GM23248 (cell line): ENCODE measurements at places on chromosomes 1 and 21.

DNA sequence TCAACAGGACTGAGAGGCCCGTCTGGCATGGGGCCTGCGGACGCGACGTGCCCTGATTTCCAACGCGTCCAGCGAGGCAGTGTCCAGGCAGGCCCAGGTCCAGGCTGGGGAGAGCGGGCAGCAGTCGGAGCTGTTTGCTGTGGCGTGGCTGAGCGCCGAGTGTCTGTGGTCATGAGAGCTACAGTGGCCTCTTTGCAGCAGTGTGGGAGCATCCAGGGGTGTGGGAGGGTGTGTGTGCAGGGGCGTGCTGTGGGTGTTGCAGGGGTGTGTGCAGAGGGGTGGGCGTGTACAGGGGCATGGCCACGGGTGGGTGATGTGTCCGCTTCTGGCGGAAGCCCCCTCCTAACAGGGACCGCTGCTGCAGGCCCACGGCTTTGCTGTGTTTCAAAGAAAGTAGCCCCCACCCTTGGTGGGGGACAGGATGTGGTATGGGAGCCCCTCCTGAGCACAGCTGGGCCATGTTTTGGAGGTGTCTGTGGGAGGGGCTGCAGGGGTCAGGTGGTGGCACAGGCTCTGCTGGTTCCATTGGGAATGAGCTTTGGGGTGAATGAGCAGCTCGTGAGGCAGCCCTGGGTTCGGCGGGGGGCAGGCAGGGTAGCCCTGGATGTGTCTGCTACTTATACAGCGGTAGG, 17.7 kb downstream of the PLCH2 start:
- DNase-seq, result no peak

GRCh38 chr21:23026878-23027277, 2028.7 kb downstream of the NCAM2 start:
- no peak for DNase-seq

GRCh38 chr1:228940926-228941325, 205.6 kb downstream of the RHOU start:
- DNase-seq, result no peak

- no peak for DNase-seq
These were observed 595 bp downstream of the EXOC8 start for GRCh38 chr1:231337043-231337471.

DNA sequence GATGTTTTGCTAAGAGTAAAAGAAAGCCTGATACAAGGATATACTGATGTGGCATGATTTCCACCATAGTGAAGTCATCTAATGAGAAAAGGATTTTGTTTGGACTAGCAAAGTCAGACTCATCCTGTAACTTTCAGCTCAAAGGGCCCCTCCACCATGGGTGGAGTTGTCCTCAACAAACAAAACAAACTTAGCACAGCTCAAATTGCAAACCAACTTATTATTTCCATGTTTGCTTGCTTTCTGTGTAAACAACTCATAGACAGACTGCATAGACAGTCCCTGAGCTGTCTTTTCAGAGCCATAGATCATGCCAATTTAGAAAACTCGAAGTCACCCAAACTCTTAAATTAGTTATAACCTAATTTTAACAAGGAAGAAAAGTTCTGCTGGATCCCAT, 69.4 kb upstream of the VAV3 start:
- peak; percentile 50 for DNase-seq

DNA sequence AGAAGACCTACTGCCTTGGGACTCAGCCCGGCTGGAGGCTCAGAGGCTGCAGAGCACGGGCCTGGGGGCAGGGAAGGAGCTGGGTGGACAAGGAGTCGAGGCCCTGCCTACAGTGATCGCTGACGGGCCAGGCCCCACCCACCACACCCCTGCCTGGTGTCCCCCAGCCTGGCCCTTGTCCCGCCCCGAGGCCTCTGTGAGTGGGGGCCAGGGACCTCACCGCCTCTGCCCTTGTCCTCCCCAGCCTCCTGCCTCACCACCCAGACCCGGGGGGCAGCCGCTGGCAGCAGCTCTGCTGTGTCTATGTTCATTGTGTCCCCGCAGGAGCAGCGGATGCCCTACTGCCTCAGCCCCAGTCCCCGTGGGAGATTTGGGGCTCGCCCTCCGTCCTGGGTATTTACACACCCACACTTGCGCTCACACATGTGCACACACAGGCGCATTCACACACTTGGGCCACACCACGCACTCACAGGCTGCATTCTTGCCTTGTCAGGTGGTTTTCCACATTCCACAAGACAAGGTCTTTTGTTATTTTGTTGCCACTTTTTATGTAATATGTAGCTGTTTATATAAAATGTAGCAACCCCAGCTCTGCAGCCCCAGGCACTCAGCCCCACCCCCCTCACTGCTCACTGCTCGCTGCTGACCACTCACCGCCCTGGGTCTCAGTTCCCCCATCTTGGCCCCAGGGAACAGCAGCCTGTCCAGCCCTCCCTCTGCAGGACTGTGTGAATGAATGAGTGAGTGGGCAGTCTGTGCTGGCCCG, 7.3 kb downstream of the PFKL start:
- no peak for DNase-seq

DNA sequence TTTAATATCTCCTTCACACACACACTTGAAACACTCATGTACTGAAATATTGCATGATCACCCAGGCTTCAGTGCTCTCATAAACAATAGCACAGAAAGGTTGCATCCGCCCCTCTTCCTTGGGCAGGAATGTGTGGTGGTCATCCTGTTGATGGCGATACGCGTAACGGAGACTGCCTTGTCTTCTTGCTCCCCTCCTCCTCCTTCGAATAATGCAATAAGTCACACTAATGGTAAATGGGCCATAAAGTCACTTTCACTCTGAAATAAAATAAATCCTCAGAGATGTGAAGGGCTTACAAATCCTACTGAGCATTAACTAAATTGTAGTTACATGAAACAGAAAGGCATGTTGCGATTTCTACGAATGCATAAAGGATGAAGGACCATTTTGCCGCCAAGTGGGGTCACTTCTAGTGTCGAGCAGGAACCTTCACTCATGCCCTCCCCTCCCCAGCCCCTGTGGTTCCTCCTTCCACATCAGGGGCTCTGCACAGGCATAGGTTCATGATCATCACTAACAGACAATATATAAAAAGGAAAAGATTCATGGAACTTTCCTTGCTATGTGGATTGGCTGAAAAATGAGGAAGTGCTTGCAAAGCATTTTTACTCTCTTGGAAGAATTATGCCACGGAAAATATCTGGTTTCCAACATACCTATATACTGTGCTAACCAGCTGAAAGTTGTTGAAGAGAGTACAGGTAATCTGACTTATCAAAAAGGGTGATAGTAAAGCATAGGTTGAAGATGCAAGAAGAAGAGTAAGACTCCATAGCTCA, 1.2 kb upstream of the PGBD5 start:
- DNase-seq, result no peak

DNA sequence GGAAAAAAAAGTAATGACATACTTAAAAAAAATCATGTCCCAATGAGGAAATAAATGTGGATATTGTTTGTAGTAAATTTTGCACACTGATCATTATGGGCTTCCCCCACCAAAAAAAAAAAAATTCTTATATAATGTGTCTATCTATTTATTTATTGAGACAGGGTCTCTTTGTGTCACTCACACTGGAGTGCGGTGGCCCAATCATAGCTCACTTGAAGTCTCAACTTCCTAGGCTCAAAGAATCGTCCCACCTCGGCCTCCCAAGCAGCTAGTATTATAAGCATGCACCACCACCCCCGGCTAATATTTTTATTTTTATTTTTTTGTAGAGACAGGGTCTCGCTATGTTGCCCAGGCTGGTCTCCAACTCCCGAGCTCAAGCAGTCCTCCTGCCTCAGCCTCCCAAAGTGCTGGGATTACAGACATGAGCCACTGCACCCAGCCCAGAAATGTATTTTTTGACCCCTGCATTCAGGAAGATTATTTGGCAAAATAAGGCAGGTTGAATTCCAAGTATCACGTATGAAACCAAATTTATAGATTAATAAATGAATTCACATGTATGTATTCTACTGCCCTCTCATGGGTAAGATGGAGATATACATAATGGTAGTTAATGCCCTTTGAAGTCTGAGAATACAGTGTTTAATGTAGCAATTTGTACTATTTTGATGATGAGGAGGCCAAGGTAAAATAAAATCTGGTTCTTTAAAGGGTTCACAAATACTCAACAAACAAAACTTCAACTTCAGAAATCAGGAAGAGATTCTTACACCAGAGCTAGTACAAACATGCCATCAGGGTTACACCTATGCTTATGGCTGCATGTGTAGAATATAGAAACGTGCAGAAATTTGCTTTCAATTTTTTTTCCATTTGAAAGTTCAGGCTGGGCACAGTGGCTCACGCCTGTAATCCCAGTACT, 1.4 kb upstream of the DENND2C start:
- peak; percentile 61 for DNase-seq

- no peak for DNase-seq
These were observed 1.2 kb downstream of the OR2T1 start for GRCh38 chr1:248404024-248404423.

DNA sequence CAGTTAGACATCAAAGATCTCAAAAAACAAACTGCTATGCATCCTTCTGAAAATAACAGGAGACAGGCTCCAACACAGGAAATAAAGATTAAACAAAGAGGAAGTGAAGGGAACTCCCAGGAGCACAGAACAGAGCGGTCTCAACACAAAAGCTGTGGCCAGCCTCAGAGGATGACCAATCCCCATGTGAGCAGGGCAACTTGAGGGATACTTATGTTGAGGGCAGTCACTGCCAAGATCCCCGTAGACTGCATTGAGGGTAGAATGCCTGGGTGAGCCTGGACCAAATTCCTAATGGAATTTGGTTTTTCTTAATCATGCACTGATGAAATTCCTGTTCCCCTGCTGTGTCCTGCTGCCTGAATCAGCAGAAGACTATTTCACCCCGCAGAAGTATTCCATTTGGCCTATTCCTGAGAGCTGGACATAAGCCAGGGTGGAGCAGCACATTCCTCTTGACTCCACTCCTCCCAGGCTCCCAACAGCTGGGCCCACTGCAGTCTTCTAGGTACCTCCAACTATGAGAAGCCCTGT, 49.0 kb downstream of the JAK1 start:
- peak; percentile 96 for DNase-seq

DNA sequence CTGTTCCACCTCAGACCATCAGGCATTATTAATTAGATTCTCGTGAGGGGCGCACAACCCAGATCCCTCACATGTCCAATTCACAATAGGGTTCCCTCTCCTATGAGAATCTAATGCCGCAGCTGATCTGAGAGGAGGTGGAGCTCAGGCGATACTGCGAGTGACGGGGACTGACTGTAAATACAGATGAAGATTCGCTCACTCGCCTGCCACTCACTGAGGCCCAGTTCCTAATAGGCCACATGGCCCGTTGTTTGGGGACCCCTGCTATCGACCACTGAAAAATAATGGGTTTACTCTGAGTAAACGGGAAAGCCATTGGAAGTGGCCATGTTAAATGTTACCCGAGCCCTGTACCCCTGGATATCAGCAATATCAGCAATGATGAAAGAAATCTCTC, 65.9 kb downstream of the GRIK1 start:
- no peak for DNase-seq

DNA sequence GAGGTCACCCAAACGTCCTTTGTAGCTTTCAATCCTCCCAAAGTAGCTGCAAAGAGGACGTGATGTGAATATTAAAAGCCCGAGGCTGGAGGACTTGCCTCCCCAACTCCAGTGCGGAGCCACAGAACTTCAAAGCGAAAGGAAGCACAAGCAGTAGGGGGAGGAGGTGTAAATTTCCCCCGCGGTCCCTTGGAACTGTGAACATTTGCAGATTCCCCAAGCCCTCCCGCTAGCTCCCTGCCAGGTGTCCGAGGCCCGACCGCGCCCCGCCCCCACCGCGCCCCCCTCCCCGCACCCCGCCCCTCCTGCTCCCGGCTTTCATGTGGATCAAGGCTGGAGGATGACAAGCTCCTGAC, 41.5 kb upstream of the HAO2 start:
- no peak for DNase-seq

DNA sequence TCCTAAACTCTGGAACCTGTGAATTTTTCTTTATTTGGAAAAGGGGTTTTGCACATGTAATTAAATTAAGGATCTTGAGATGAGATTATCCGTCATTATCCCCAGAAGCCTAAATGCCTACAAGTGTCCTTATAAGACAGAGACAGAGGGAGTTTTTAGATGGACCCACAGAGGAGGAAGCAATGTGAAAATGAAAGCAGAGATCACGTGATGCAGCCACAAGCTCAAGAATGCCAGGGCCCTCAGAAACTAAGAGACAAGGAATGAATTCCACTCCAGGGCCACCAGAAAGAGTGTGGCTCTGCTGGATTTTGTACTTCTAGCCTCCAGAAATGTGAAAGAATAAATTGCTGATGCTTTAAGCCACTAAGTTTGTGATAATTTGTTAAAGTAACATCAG, 183.6 kb upstream of the UBE2U start:
- peak; percentile 89 for DNase-seq

GRCh38 chr21:25953659-25954058, 216.9 kb downstream of the APP start:
- DNase-seq, result no peak

DNA sequence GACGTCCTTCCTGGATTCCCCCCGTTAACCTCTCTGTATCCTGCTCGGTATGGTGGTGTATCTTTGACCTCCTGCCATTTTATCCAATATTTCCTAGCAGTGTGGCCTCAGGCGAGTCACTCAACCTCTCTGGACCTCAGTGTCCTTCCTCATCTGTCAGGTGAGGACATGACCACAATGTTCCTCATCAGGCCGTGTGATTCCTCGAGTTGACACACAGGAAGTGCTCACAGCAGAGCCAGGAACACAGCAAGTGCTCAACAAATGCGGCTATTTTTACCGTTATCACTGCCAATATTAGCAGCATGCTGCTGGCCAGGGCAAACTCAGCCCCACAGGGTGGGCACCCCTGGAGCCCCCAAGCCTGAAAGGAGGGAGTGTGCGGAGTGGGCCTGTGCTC, 450.2 kb downstream of the KIF26B start:
- DNase-seq, result peak; percentile 20

DNA sequence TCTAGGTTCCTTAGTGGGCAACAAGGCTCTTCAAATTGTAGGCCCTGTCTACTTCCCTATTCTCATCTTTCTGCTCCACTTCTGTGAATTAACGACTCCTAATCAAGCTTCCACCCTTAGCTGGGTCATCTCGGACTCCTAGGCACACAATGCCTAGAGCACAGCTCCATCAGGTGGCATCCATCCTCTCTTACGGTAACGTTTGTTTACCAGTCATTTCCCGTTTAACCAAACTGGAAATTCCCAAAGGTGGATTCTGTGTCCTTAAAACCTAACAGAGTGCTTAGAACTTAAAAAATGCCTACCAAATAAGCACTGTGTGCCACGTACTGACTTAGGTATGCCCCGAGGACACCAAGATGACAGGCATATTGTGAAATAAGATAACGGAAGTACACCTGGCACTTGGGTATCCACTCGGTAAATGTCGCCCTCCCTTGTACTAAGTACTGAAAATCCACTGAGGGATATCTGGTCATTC, 1.5 kb downstream of the PARP1 start:
- DNase-seq, result peak; percentile 43

DNA sequence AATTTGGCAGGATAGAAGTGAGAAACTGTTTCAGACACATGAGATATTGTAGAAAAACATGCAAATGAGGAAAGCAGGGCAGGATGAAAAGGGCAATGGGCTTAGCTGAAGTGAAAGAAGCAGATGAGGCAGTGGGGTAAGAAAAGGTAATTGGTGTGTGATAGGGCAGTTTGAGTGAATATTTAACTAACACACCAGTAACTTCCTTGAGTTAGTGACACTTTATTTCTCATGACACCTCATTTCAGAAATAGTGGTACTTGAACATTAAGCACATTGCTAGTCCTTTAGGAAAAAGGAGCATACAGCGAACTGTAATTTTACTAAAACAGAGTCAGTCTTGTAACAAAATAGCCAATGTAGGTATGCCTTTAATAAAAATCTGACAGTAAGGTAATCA, 415.0 kb downstream of the DPYD start:
- no peak for DNase-seq

GRCh38 chr1:219298571-219299148, 125.0 kb downstream of the LYPLAL1 start:
- DNase-seq, result peak; percentile 45
